ENCODE measurements at places on chromosomes 11 and 22.

DNA sequence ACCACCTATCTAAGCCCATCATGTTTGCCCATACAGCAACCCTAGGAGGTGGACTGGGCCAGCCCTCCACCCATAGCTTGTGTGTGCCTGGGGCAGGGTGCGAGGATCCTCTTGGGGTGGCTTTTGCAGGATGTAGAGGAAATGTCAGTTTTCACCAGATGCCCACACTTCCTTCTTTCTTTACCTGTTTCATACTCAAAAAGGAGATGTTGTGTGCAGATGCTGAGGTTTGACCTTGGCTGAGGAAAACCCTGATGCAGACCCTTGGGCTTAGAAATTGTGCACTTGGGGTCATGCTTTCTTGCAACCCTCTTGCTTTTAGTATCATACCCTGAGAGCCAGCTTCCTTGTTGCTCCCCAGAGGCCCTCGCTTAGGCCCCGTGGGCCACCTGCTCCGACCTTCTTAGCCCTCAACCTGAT lies 2.2 kb downstream of the HTR3A start:
- no peak for DNase-seq

DNA sequence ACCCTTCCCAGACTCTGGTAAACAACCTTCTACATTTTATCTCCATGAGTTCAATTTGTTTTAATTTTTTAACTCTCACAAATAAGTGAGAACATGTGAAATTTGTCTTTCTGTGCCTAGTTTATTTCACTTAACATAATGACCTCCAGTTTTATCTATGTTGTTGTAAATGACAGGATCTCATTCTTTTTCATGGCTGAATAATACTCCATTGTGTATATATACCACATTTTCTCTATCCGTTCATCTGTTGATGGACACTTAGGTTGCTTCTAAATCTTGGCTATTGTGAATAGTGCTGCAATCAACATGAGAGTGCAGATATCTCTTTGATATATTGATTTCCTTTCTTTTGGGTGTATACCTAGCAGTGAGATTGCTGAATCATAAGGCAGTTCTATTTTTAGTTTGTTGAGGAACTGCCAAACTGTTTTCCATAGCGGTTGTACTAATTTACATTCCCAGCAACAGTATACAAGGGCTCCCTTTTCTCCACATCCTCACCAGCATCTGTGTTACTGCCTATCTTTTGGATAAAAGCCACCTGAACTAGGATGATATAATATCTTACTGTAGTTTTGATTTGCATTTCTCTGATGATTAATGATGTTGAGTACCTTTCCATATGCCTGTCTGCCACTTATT lies 93.9 kb downstream of the ATG16L2 start:
- no peak for DNase-seq

- no peak for DNase-seq
These were observed 80.7 kb downstream of the MN1 start for GRCh38 chr22:27720860-27721259.

GRCh38 chr11:86186386-86186785 lies 58.2 kb upstream of the EED start:
- no peak for DNase-seq

GRCh38 chr22:48105259-48105658 lies 1342.8 kb downstream of the TBC1D22A start:
- no peak for DNase-seq

DNA sequence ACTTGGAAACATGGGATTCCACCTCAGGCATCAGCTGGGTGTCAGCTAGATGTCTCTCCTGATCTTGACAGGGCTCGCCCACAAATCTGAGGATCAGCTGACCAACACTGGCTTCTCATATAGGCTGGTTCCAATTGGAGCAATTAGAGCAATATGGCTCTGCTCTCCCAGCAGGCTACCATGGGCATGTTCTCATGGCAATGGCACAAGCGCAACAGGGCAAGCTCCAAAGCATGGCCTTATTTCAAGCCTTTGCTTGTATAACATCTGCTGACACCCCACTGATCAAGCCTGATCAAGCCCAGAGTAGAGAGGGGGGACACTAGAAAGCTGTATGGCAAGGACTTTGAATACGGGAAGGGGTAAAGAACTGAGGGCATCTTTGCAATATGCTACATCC lies 40.7 kb upstream of the SPATA19 start:
- no peak for DNase-seq

DNA sequence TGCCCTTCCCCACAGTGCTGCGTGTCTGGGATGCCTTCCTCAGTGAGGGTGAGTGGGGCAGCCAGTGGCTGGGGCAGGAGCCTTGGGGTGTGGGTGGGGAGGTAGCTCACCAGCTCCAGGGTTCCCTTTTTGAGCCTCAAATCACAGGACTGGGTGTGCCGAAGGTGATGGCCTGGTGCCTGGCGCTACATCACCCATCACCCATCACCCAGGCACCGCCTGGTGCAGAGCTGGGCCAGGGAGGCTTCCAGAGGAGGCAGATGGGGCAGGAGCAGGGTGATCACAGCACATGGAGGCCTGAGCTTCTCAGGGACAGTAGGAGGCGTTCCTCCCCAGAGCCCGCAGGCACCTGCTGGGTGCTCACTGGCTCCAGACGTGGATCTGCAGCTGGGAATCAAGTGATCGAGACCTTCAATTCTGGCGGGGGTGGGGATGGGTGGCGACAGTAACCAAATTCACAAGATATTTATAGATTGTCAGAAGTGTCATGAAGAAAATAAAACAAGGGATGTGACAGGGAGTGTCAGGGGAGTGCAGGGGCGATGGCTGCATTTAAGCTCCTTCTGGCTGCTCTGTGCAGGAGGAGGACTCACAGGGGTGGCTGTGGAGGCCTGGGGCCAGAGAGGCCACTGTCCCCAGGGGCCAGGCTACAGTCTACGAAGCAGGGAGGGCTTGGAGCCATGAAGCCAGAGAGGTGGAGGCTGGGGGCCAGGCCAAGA lies 3.2 kb downstream of the TBC1D10C start:
- DNase-seq: no peak

GRCh38 chr11:128036556-128037093 lies 550.7 kb downstream of the ETS1 start:
- no peak for DNase-seq

- DNase-seq: no peak
These were observed 1196.3 kb downstream of the BRD1 start for GRCh38 chr22:48631288-48631863.

- DNase-seq: no peak
These were observed at the start of gene FAM83F for GRCh38 chr22:39994566-39995392. TSS of gene FAM83F (plus strand) at chr22:39994954. CDS start at chr22:39995043, 89 bp downstream.

- no peak for DNase-seq
These were observed 88.7 kb upstream of the CHRM4 start for GRCh38 chr11:46480166-46480726.

- no peak for DNase-seq
These were observed 1.1 kb downstream of the PLAAT5 start for GRCh38 chr11:63489879-63490278.

- DNase-seq: no peak
These were observed 9.2 kb upstream of the TMPRSS5 start for GRCh38 chr11:113715273-113715672.

DNA sequence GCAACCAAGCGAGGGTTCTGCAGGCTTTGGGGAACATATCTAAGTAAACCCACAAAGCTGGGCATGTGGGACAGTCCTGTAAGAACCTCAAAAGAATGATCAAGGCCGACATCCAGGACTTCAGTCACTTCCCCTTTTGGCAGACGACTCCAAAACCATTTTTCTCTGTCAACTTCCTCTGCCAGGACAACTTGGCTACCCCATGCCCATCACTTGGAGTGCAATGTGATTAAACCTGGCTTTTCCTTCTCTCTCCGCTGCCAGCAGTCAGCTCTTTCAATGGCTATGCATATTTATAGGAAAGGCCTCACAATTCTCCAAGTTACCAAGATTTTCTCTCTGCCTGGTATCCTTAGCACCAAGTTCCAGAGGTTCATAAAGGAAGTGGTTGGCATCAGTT lies 78.9 kb downstream of the C11orf58 start:
- DNase-seq: no peak

GRCh38 chr11:70365544-70365927 lies 32.8 kb upstream of the CTTN start:
- no peak for DNase-seq

GRCh38 chr11:79546351-79546750 lies 105.5 kb upstream of the TENM4 start:
- no peak for DNase-seq

DNA sequence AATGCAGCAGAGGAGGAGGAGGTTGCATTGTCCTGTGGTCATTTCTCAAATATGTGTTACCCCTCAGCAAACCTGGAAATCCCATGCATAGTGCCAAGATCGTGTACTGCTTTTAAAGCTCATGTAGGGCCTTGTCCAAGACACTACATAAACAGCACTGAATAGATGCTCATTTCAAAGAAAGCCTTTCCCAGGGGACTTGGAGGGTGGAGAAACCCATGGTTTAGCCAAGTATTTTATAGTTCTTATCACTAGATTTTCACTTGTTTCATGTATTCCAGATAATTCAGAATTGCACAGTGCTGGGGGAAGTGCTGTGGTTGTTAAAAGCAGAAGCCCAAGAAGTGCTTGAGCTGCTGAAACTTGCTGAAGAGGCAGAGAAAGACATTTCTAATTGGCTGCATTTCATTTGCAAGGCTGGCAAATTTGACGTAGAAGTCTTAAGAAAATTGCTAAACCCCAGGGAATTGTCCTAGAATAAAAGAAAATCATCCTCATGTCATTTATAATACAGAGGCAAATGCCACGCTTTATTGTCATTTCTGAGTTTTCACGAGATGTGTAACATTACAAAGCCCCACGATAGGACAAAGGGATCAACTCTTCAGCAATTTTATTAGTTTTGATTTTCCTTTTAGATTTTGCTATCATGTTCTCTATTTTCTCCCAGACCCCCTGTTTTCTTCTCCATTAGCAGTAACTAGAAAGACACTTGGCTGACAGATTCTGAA lies 20.1 kb downstream of the CSRP3 start:
- no peak for DNase-seq

DNA sequence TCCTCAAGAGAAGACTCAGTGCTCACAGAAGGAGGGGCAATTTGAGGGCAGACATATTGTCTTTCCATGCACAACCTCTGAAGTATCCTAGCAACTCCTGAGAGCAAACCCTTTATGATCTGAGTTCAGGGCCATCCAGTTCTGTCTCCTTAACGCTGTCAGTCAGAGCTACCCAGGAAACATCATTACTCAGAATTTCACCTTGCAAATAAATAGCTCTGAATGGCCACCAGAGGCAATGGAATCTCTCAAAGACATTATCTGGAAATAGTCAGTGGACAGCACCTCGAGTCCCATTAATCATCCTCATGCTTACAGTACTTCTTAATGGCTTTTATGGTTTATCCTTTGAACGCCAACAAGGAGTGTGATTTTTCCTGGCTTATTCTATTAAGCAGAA lies 656.1 kb downstream of the OPCML start:
- DNase-seq: no peak

GRCh38 chr22:23849009-23850006 lies 8.4 kb upstream of the SLC2A11 start:
- no peak for DNase-seq

DNA sequence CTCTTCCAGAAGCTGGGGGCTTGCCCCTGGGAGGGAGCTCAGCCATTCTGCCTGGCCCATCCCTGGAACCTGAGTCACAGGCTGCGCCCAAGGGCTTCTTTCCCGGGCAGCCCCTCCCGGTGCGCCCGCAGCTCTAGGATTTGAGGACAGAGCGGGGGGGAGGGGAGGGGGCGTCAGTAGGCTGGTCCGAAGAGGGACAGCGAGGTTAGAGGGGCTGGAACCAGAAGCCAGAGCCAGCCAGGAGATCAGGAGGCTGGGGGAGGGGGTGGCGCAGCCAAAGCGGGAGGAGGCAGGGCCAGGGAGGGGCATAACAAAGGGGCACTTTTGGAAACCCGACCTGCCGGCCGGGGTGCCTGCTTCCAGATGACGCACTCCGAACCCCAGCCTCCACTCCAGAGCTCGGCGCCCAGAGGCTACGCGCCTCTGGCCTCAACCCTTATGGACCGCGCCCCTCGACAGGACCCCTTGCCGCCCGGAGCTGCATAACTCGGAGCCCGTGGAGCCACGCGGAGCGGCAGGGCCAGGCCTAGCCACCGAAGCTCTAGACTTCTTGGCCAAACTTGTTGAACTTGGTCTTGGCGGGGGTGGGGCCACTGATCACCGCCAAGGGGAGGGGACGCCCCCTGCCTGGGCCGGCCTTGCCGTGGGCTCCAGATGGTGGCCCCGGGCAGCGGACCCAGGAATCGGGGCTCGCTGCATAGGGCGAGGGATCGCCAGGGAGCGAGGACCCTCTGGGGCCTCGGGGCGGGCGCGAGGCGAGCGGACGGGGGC lies 744 bp downstream of the PACSIN3 start:
- DNase-seq: no peak

DNA sequence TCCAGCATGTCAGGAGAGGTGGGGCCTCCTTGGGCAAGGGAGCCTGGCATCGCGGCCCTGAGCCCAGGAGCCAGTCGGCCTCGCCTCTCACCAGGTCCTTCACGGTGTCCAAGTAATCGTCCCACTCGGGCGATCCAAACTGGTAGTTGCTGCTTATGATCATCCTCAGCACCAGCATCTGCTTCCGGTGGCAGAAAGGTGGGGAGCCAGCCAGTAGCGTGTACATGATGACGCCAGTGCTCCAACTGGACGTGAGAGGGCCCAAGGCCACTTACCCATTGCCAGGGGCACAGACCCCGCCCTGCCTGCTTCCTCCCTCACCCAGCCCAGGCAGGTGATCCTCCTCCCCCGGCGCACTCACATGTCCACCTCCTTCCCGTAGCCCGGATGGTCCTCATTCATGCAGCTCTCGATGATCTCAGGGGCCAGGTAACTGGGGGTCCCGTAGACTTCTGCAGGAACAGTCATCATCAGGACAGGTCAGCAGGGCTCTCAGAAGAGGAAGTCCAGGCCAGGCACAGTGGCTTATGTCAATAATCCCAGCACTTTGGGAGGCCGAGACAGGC lies 214.7 kb downstream of the OR4C45 start:
- no peak for DNase-seq

DNA sequence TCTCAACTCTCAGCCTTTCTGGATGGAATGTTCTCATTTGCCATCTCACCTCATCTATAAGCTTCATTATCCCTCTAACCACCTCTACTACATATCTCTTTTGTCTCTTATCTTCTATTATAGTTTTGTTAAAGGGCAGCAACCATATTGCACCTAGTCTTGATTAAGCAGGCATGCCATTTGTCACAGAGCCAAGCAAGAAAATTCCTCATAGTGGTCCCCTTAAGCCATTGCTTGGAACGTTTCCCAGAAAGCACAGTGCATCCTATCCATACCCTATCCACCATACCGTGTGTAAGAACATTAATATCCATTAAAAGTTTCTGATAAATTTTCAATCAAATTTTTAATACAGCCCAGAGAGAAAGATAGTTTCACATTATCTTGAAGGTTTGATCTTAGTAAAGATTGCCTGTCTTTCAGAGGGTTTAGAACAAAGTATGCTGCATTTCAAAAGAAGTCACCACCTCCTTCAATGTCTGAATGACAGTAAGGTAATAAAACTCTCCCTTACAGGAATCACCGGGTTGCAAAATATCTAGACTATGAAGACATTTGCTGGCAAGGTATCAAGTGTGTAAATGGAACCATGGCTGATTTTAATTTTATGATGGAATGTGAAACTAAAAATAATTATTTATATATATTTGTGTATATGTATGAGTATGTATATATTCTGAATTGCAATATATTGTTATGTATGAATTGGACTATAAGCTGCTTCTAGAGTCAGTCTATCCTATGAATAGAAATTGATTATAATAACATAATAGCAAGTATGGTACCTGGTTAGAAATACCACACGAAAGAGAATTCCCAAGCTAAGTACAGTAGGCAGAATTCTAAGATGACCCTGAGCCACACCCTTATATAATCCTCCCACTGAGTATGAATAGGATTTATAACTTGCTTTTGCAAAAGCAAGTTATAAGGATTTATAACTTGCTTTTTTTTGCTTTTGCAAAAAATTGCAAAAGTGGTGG lies 1296.3 kb downstream of the LRRC4C start:
- DNase-seq: no peak

- no peak for DNase-seq
These were observed 42.3 kb upstream of the SLC25A1 start for GRCh38 chr22:19220867-19221266.
